ENCODE measurements at places on chromosomes 2 and 18.

GRCh38 chr2:132584976-132585817 is 84.8 kb downstream of the LYPD1 start:
- DNase-seq: no peak

GRCh38 chr2:63786471-63786870 is 55.2 kb upstream of the UGP2 start:
- no peak for DNase-seq

DNA sequence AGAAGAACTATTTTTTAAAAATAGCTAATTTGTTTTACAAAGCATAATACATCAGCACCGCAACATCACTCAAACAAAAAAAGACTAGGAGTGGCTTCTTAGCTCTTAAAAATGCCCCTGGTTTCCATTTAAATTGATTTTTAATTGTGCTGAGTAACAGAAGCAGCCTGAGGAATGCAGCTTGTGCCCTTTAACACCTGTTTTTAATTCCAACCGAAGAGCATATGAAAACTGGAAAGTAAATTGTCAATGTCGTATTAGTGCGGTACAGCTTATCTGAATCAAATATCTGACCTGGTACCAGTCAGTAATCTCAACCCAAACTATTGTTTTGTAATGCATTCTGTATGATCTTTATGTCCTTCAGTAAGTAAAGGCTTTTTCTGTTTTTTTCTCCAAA is 13.2 kb upstream of the CD302 start:
- no peak for DNase-seq

- DNase-seq: no peak
These were observed 73.7 kb upstream of the TPO start for GRCh38 chr2:1339388-1340140.

DNA sequence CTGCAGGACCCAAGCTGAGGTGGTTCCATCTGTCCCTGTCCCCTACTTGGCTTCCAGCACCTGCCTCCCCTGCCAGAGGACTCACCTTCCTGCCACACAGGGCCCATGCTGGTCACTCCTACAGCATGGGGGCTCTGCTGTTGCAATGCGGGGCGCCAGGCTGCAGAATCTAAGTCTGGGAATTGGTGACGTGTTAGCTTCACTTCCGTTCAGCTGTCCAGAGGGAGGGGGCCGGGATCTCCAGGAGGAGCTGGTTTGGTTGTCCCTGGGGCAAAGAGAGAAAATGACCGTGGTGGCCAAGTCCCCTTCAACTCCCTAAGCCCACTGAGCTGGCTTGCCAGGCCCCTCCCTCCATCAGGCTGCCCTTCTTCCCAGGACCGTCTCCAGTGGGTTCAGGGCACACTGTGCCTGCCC is 69.5 kb downstream of the IL1R2 start:
- no peak for DNase-seq

DNA sequence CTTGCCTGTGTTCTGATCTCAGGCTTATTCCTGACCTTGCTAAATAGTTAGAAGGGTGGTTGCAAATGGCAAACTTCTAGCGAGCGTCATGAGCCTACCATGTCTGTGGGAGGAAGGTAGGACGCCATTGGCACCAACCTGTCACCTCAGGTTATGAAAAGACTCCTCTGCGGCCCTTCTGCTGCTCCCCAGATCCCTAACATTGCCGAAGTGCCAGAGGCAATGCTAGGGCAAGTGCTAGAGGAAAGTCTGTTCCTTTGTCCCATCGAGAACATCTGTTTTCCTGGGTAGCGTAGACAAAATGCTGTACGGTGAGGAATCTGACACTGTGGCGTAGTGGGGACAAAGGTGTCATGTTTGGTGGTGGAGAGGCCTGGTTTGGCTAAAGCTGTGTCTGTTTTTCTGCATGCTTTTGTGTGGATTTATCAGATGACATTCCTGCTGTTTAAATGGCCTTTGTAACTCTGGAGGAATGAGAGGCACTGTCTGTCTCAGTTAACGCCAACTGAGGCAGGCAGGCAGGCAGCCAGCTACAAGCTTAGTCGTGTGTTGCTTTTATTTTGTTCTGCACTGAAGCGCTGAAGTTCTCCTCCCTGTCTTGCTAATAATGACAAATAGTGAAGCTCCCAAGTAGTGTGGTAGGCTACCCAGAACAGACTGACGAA is 94.1 kb downstream of the PRPF40A start:
- no peak for DNase-seq

- DNase-seq: no peak
These were observed 106.6 kb downstream of the CD226 start for GRCh38 chr18:69841117-69841516.

DNA sequence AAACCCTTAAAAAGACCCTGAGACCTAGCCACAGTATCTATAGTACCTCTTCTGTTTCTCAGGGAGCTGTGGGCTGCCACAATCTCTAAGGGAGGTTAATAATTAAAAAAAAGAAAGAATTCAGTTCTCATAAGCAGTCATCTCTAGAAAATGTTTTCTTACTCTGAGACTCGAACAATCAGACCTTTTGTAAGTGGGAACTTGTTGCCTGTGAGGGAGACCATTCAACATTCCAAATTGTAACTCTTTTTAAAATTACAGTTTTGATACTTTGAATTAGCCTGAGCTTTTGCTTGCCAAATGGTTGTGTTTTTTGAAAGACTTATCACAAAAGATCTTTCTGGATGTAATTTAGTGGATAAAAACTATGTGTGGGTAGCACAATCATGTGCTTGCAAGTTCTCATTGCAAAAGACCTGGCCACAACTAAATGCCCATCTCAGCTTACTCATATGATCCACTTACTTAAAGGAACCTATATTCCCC is 33.3 kb downstream of the IL1R2 start:
- DNase-seq: no peak

- no peak for DNase-seq
These were observed 47.8 kb downstream of the CCDC195 start for GRCh38 chr2:224668123-224668909.

DNA sequence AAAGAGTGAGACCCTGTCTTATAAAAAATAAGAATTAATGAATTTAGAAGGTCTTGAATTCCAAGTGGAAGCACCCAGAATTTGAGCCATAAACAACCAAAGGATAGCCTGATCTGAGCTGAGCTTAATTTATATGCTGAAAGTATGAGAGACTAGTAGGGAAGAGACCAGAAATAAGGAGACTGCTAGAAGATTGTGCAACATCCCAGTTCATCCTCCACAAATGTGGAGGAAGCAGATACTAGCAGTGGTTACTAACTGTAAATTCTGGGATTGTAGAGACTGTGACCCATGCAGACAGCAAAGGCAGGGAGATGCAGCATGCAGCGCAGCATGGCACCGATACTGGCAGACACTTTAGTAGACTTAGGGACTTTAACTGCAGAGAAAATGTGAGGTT is 1.5 kb upstream of the SULT1C2 start:
- DNase-seq: no peak

DNA sequence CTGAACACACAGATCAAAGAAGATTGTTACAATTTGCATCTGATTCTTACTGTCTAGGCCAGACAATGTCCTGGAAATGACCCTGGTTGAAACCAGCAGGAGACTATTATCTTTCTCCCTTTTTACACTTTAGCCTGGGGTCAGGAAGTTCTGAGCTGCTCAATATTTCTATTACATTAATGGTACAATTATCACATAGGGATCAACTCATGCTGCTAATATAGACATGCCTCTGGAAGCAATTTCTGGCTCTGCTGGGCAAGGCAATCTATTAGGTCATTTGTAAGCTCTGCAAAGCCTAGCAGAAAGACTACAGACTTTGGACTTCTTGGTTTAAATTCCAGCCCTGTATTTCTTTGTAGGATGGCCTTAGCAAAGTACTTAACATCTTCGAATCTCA is 205.3 kb downstream of the LRP1B start:
- DNase-seq: no peak

DNA sequence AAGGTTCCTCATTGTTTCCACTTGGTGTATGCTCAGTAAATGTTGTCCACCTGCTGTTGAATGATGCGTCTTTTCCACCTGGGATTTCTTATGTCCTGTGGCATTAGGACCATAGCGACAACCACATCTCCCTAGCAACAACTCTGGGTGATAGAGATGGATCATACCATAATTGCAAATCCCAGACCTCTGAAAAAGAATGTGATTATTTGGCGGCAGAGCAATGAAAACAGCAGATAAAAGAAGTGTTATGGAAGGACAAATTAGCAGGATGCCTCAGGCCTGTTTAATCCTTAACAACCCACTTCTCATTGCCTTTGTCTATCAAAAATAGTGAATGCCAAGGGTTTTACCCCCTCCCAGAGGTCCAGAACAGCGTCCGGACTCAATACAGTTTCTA is 278.9 kb downstream of the TSN start:
- DNase-seq: no peak

GRCh38 chr2:227849906-227850305 is 21.5 kb upstream of the DAW1 start:
- DNase-seq: no peak

DNA sequence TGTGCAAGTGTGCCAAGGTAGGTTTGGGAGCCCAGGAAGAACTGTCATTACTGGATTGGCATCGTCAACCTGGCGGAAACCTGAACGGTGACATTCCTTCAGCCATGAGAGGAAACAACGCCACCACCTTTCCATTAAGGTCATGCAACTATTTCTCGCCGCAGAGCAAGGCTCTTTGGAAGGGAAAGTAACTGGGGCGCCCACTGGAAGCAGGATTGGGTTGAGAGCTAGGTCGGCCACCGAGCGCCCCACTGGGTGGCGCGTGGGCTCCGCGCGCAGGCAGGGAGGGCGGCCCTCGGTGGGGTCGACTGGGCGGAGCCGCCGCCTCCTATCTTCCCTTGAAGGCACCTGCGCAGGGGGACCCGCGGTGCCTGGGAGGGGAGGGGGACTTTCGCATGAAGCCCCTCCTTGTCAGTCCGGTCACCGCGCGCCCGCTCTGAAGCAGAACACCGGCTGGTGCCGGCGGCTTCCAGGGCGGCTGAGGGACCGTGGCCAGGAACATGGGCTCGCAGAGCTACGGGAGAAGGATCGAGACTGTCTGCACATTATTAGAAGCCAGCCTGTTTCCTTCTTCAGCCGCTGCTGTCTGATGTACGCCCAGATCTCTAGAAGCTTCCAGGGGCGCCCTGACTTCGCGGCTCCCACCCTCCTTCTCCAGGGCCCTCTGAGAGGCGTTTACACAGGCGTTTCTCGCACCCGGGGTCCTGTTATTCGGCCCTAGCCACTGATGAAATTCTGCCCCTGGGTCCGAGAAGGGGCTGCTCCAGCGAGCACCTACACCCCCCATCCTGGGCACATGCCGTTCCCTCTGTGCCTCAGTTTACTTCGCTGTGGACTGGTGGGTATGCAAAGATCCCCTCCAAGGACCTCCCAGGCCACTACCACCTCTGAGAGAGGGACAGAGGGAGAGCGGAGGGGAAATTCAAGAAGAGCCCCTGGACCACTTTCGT is 27.3 kb upstream of the MAL start:
- no peak for DNase-seq

Data from stimulated activated CD8-positive, alpha-beta memory T cell treated with anti-CD3 and anti-CD28 coated beads, Interleukin-2, amount 100 ng/mL, for 48 hours (primary cell).